Retina (tissue), 1 donor: ENCODE measurements at places on chromosomes 6 and 20.

- DNase-seq = no peak
Measured at GRCh38 chr6:35573495-35574110, 60.9 kb upstream of the TULP1 start.

DNA sequence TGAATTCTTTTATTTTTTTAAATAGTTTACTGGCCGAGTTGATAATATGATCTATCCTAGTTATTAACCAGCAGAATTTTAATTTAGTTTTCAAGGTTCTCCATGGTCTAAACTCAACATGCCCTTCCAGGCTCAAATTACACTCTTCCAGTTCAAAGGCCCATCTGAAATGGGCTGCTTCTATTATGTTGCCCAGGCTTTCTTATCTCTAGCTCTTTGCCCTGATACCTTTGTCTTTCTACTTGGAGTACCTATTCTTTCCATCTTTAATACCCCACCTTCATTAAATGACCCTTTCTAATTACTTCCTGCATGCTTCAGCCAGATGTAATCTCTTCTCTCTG lies 541.2 kb upstream of the FLRT3 start:
- DNase-seq = no peak

DNA sequence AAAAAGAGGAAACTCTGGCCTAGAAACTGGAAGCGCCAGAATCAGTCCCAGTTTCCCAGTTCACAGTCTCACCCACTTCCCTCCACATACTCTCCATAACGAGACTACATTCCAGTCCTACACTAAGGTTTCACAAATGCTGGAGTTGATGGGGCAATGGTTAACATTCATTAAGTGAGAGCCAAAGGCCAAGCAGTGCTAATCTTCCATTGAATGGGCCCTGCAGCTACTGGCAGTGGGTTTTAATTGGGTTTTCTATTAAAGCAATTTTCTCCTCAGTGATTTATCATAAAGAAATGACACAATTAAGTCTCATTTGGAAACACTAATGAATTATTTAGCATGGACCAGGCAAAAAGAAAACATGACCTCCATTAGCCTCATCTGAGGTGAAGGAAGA lies 20.8 kb upstream of the NRSN1 start:
- peak; percentile 81 for DNase-seq

DNA sequence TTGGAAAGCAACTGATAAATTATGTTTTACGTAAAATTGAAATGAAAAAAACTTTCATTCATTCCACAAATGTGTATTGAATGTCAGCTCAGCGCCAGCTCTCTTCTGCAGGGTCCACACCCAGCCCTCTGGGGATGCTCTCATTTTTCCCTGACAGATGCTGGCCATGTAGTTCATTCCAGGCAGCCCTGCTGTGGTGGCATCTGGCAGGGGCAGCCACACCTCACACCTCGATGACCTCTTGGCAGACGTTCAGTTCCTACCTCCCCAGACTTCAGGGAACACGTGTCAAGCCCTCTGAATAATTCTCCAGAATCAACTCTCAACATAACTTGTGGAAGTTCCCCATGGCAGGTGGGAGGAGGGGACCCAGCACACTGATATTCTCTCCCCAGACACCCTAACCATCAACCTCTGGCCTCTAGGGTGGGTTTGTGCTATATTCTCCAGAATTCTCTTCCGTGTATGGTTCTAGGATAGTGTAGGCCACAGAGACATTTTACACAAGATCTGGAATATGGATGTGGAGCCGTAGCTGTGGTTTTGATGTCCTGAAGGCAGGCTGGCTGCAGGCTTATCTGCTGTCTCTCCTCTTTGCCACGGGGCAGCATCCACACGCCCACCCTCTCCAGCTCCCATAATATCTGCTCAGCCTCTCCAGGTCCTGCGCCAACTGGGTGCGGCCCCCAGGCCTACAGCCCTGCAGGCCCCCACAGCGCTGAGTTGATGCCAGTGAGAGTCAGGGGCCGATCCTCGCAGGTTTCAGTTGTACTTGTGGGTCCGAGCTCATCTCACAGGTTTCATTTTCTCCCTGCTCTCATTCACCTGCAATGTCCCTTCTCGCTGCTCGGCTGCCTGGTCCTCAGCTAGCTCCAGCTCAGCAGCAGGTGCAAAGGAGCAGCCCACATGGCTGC lies 175.8 kb upstream of the ARID1B start:
- peak; percentile 15 for DNase-seq

GRCh38 chr6:25965058-25965457 lies 2.5 kb downstream of the TRIM38 start:
- DNase-seq = no peak

- DNase-seq = no peak
Measured at GRCh38 chr6:84597238-84597875, 167.0 kb downstream of the TBX18 start.
